ENCODE measurements at places on chromosomes 1 and 21.

DNA sequence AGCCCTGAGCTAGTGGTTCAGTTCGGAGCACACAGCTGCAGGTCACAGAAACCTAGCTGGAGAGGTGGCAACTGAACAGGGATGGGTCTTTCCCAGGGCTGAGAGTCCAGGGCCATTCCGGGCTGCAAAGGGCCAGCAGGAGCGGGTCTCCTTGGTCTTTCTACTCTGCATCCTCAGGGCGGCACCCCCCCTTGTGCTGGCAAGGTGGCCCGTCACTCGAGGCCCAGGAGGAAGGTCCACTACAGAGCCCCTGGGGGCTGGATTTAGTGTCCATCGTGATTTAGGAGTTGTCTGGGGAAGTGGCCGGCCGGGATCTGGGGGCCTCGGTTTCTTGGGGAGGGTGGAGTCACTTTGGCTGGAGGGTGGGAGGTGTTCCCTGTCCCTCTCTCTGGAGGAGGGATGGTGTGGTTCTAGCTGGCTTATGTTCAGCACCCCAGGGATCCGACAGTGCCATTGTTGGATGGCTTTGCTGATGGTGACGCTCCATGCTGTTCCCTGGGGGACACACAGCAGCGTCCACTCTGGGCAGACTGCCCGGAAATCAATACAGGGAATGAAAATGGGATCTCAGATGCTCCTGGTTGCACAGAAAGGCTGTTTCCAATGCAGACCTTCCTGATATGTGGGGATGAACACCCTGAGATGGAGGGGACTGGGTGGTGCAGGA is 64.4 kb downstream of the UMODL1 start:
- DNase-seq = no peak

DNA sequence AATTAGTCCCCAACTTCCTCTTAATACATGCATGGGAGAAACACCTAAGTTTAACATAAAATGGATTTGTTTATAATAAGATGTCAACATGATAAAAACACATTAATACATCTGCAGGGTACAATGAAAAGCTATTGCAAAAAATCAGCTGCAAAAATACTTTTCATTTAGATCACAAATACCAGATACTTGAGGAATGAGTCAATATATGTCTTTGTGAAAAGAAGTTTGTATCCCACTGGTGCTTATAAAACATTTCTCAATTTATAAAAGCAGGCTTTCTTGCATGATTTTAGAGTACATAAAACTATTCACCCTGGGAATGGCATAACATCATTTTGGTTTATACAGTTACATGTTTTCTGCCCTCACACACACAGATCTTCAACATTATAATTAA is 18.6 kb upstream of the PRKAA2 start:
- DNase-seq = no peak

DNA sequence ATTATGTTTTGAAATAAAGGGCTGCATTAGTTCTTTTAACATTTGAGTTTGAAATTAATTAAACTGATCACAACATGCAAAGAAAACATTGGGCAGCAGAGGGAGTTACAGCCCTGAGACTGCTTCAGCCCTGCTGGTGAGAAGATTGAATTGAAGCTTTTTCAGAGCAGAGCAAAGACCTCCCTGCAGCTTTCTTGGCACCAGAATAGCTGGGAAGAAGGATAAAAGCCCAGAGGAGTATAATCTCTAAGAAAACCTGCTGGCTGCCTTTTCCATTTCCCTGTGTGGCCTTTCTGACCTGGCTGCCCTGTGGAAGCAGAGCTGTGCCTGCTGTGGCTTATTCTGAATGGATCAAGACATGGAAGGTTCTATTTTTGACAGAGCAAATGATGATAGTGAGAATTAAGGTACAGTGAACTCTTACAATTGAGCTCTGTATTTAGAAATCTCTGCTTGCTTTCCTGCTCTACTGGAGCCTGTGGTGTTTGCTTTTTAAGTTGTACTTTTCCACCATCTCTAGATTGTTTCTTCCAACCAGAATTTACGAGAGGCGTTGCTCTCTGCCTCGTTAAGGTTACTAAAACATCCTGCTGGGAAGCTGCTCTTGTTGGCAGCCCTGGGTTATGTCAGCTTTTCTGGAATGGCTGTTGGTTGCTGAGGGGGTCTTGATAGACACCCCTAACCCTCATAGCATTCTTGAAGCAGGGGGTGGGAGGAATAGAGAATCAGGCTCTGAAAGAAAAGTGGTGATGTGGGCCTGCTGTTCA is 9.9 kb downstream of the SNRPE start:
- DNase-seq = no peak

- DNase-seq = no peak
These were observed 28.1 kb downstream of the RXRG start for GRCh38 chr1:165416876-165417275.

GRCh38 chr1:218444588-218444987 is 99.5 kb downstream of the TGFB2 start:
- DNase-seq = no peak

- no peak for DNase-seq
These were observed 68.7 kb downstream of the DNTTIP2 start for GRCh38 chr1:93810316-93810715.

DNA sequence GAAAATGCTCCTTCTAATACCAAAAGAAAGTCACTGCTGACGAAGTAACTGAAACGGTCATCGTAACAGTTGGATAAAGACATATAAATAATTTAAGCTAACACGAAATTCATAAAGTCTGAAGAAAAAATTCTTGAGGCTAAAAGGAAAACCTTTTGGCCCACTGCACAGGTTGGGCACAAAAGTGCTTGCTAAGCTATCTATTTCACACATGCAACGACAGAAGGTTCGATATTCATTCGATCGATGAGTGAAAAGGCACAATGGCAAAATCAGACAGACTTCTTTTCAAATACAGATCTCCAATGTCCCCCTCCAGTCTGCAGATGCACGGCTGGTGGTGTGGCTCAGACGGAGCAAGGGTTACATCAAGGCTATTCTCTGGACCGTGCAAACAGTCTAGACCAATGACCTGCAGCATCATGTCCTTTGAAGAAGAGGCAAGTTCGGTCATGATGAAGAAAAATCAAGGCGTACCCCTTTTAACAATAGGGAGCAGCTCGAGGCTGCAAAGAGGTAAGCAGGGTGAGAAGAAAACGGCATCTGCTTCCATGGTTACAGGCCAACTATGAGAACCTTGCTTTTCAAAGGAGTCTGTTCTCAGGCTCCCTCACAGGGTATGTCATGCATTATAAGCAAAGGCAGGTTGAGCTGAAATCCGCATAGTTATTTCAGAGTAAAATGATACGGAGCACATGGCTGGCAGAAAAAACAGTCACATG is 579.6 kb downstream of the USP25 start:
- no peak for DNase-seq
